CD4-positive, CD25-positive, alpha-beta regulatory T cell (primary cell): ENCODE measurements at places on chromosomes 1 and 21.

- DNase-seq = no peak
These were observed 25.3 kb upstream of the ATP5PO start for GRCh38 chr21:33940881-33941245.

- DNase-seq = no peak
These were observed 52.7 kb upstream of the PLA2G4A start for GRCh38 chr1:186775881-186776560.

GRCh38 chr1:210360852-210361477, 32.3 kb downstream of the HHAT start:
- DNase-seq = no peak

DNA sequence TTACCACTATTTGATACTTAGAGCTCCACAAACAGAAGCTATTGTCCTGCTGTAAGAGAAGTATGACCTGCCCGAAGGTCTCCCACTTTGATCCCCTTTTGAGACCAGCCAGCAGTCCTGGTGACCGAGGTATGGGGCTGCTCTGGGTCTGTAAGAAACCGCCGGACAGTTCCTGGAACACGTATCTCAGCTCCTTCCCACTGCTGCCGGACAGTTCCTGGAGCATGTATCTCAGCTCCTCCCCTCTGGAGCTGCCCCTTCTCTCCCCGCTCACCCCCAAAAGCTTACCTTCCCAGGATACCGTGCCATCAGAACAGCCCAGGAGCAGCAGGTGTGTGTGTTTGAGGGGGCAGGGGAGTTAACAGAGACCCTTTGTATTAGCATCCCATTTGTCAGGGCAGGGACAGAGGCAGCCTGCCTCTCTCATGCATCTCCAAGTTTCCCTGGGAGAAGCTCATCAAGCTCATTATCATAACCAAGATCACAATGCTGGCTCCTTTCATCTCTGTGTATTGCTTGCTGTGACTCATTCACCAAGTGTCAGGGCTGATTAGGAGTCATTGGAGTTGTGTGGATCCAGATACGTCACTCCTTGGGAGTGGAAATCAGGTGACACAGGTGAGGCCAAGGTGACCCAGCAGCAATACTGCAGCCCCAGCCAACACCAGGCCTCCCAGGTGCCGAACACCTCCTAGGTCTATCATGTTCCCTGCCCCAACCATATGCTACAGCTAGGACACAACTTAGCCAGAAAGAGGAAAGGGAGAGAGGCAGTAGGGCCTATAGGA, 25.3 kb downstream of the OPTC start:
- no peak for DNase-seq

DNA sequence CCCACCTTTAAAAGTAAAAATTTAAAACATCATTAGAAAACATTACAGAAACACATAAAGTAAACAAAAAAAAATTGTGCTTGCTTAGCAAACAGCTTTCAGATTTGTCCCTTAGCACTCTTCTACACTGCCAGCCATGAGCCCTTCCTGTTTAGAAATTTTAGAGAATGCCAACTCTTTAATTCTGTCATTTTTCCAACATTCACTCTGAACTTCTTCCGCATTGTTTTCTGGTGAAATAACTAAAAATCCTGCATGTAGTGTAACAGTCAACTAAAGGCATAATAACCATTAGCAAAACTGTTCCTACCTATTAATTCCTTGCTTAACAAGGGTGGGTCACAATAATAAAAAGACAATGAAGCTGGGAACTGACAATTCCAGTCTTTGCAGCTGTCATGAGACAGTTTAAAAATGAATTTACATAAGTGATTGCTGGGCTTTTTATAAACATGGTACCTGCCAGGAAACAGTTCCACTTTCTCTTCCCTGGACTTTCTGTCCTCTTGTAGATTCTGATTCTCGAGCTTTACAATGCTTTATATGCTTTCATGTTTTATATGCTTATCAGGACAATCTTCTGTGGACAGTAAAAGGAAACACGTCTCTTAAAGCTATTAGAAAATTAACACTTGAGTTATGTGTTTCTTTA, 19.0 kb downstream of the GNG12 start:
- no peak for DNase-seq
